Femur (tissue), 1 donor: ENCODE measurements at places on chromosomes 6 and 20.

- DNase-seq = no peak
Observed at GRCh38 chr20:63587776-63588591, 13.9 kb upstream of the HELZ2 start.

GRCh38 chr6:583635-584034 lies 73.3 kb downstream of the HUS1B start:
- no peak for DNase-seq

- no peak for DNase-seq
Observed at GRCh38 chr6:2918936-2919335, 15.8 kb upstream of the SERPINB9 start.

- DNase-seq = no peak
Observed at GRCh38 chr6:21404577-21404976, 189.0 kb upstream of the SOX4 start.

- no peak for DNase-seq
Observed at GRCh38 chr6:161080263-161080970, 88.8 kb downstream of the MAP3K4 start.

- no peak for DNase-seq
Observed at GRCh38 chr20:62755817-62756724, 40.2 kb upstream of the MRGBP start.

DNA sequence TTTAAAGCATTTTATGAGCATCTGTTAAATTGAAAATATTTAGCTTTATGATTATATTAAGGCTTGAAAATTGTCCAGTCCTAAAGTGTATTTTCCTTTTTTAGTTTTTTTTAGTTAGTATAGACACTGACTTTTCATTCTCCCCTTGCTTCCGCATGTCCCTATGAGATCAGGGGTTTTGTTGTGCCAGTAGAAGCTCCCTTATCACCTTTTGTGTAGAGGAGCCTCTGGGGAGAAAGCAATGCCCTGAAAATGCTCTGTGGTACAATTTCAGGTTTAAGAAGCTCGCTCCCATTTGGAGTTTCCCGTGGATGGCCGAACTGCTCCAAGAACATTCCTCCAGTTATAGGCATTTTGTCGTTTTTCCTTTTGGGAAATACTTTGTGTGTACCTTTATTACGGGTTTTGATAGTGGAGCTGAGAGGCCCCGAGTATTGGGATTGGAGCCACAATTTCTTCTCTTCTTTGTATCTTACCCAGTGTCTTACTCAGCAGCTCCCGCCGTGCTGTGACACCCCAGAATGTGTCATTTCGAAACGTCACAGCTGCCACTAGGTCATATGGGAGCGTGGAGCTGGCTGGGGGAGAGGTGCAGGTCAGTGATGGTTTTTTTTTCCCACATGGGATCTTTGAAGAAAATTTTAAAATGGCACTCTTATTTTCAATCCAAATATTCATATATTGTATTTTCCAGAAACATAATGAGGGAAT lies 49.9 kb downstream of the RPRD1B start:
- no peak for DNase-seq

GRCh38 chr20:50403565-50404418 lies 106.4 kb upstream of the PTPN1 start:
- no peak for DNase-seq

GRCh38 chr20:35831971-35832370 lies 60.2 kb downstream of the PHF20 start:
- DNase-seq = no peak

DNA sequence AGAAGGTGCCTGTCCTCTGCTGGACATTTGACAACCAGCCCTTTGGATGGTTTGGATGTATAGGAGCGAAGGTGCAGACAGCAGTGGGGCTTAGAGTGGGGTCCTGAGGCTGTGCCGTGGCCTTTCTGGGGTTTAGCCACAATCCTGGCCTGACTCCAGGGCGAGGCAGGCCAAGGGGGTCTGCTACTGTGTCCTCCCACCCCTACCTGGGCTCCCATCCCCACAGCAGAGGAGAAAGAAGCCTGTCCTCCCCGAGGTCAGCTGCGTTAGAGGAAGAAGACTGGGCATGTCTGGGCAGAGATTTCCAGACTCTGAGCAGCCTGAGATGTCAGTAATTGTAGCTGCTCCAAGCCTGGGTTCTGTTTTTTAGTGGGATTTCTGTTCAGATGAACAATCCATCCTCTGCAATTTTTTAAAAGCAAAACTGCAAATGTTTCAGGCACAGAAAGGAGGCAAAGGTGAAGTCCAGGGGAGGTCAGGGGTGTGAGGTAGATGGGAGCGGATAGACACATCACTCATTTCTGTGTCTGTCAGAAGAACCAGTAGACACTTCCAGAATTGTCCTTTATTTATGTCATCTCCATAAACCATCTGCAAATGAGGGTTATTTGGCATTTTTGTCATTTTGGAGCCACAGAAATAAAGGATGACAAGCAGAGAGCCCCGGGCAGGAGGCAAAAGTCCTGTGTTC lies 1.3 kb upstream of the CDKN1A start:
- no peak for DNase-seq

DNA sequence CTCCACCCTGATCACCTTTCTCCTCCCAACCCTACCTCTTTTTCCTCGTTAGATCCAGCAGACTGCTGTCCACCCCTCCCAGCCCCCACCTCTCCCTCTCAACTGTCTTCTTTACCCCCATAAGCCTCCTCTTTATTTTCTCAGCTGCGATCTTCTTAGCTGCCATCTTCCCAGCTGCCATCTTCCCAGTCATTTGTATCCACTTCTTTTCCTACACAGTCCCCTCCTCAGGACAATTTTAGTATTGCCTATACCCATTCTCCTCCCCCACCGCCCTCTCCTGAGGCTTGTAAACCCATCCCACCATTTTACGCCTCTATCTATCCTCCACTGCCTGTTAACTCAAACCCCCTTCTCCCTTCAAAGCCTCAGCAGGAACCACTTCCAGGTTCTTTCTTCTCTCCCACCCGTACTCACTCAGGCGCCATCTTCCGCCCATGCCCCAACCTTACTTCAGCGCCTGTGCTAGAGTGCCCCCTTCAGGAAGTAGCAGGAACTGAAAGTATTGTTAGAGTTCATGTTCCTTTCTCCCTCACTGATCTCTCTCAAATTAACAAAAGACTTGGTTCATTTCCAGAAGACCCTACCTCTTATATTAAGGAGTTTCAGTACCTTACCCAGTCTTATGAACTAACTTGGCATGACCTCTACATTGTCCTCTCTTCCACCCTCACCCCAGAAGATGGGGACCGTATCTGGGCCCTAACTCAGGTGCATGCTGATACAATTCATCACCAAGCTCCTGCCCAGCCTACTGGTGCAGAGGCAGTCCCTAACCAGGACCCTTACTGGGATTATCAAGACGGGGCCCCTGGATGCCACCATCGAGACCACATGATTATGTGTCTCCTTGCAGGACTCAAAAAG lies 236.0 kb downstream of the ADGRG6 start:
- DNase-seq = no peak

DNA sequence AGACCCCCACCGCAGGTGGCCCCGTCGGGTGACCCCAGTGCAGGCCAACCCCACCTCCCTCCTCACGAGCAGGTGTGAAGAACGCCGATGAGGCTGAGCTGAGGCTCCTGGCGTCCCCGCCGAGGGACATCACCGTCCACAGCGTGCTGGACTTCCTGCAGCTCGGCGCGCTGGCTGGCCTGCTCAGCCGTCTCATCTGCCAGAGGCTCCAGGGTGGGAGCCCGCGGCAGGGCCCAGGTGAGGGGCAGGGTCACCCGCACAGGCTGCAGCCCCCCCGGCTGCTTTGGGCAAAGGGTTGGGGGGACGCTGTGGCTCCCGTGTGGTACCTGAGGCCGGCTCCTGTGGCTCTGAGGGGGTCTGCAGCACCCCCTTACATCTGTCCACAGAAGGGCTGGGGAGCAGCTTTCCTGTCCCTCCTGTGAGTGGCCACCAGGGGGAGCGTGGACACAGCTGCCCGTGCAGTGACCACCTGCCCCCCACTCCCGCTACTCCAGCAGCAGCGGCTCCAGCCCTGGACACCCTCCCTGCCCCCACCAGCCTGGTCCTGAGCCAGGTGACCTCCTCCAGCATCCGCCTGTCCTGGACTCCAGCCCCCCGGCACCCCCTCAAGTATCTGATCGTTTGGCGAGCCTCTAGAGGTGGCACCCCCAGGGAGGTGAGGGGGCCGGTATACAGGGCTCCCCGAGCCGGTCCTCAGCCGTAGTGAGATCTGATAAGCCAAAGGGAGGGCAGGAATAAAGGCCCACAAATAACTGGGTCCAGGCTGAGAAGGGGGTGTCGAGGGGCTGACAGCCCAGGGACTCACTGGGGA lies 16.5 kb downstream of the COL20A1 start:
- DNase-seq = peak; percentile 78

GRCh38 chr20:34663213-34663943 lies 13.5 kb downstream of the PIGU start:
- no peak for DNase-seq

DNA sequence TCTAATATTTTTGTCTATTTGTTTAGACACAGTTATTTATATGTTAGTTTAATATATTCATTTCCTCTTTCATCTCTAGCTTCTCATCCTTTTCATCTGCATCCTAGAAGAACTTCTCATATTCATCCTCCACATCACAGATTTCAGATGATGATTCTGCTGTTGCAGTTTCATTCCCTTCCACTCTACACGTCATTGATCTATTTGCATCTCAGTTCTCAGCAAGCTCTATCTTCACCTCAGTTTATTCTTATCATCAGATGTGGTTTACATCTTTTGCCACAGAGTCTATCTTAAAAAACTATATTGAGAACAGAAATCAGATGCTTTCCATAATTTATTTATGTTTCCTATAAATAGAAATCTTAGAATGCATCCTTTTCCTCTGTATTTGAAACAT lies 13.3 kb downstream of the SLC2A12 start:
- DNase-seq = no peak

DNA sequence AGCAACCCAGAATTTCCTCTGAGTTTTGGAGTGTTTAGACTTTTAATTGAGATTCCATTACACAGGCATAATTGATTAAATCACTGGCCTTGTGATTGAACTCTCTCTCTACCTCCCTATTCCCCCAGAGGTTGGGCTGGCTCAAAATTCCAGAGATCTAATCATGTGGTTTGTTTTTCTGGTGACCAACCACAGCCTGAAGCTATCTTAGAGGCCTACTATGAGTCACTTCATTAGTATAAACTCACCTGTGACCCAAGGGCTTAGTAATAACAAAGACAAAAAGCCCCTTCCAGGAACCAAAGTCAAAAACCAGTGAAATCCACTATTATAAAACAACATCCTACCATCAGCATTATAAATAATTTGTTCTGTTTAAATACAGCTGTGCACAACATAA lies 992.5 kb upstream of the CITED2 start:
- DNase-seq = no peak

DNA sequence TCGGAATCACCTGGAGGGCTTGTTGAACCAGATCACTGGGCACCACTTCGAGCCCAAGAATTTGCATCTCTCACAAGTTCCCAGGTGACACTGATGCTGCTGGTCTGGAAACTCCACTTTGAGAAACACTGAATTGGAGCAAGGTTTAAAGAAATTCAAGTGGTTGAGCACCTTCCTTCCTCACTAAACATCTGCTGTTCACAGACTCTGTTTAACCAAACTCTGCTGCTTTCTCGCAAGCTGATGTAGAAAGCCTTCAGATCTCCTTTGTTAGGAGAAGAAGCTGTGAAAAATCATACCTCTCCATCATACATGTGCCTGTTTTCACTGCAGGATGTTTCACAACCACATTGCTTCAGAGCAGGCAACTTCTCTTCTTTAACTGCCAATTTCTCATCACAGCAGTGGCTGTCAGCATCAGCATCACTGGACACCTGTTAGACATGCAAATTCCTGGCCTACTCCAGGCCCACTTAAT lies 87.5 kb upstream of the TOP1 start:
- DNase-seq = no peak

- DNase-seq = peak; percentile 51
Observed at GRCh38 chr6:21263531-21264287, 329.8 kb upstream of the SOX4 start.

DNA sequence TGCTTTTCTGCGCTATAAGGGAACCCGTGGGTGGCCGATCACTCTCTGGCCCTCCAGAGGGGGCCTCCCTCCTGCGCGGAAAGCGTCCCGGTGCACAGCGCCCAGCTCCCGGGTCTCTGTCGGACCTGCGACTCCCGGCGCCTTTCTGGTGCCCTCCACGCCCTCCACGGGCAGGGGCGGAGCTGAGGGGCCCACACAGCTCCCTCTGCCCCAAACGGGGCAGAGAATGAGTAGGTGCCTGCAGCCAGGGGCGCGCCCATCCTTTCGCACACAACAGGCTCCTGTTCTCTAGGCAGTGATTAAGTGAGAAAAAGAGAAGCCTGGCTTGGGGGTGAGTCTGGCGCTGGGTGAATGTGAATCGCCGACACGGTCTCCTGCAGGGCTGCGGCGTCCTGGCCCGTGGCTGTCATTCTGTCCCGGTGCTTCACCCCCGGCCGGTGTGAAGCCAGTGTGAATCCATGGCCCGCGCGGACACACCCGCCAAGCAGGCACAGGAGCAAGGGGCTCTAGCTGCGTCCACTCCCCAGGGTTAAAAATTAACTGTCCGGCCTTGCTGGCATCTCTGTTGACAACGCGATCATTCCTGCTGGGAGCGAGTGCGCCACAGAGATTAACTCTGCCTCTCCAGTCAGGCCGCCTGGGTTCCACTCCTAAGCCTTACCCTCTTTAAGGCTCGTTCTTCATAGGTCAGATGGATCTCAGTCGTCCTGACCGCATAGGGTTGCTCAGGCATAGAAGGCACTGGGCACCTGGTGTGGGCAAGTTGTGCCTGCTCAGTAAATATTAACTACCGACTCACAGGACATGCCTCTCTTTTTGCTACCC lies 88.8 kb downstream of the PCSK2 start:
- no peak for DNase-seq

- no peak for DNase-seq
Observed at GRCh38 chr6:4463236-4463635, 313.0 kb upstream of the CDYL start.

GRCh38 chr6:41367700-41368099 lies 32.3 kb downstream of the NCR2 start:
- peak; percentile 78 for DNase-seq

DNA sequence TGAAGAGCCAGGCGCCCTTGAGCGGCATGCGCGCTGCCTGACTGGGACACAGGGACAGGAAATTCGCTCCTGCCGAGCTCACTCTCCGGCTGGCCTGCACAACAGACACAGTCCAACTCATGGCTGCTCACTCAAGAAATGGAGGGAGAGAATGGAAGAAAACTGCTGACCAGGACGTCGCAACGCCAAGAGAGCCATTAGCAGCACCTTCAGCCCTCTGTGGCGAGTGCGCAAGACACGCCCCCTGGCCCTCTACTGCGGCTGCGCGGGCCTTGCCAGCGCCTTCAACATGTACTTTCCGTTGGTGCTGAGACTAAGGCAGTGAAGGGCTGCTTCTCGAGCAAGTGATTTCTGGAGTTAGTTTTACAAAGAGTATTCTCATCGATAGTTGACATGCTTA lies 23.3 kb downstream of the TMEM242 start:
- no peak for DNase-seq

DNA sequence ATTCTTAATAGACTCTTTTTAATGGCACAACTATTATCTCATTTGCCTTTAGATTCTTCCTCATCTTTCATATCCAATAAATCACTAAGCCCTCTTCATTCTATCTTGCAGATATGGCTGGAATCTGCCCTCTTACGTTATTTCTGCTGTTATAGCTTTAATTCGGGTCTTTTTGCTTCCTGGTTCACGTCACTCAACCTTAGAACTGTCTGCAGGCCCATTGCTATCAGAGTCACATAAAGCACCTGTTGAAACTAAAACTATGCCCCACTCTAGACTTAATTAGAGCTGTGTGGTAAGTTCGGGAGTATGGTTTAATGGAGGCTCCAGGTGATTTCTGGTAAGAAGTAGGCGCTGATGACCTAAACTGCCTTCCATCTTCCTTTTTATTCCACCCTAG lies 988 bp downstream of the QRSL1 start:
- no peak for DNase-seq
